ENCODE measurements at places on chromosomes 4 and X.

- no peak for DNase-seq
These were observed 15.2 kb downstream of the CTBP1 start for GRCh38 chr4:1233641-1234308.

DNA sequence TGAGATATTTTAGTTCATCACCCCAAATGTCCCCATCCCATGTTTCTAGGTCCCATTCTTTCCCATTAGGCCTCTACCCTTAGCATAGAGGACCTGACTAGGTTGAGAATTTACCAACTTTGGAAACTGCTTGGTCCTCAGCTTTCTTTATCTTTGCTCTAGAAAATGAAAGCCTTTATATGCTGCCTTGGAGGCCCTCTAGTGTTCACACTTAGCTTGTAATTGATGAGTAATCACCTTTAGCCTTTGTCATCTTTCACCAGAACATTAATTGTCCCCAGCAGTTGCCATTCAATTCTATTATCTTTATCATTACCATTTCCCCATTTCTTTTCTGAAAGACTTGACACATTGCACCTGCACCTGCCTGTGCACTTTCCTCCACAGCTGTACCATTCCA, 589.2 kb upstream of the NR3C2 start:
- no peak for DNase-seq

GRCh38 chr4:25826074-25826752, 36.6 kb downstream of the SEL1L3 start:
- DNase-seq = no peak

DNA sequence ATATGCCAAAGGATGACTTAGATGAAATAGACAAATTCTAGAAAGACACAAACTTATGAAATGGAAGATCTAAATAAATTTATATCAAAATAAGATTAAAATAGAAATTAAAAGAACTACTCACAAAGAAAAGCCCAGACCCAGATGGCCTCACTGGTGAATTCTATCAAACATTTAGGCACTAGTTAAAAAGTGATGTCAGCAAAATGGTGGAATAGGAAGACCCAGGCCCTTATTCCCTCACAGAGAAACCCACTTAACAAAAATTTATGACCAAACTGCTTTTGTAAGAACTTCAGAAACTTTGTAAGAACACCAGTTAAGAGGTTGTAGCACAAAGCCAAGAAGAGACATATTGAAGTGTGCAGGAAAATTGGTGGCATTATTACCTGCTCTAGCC, 129.5 kb downstream of the GATB start:
- no peak for DNase-seq

DNA sequence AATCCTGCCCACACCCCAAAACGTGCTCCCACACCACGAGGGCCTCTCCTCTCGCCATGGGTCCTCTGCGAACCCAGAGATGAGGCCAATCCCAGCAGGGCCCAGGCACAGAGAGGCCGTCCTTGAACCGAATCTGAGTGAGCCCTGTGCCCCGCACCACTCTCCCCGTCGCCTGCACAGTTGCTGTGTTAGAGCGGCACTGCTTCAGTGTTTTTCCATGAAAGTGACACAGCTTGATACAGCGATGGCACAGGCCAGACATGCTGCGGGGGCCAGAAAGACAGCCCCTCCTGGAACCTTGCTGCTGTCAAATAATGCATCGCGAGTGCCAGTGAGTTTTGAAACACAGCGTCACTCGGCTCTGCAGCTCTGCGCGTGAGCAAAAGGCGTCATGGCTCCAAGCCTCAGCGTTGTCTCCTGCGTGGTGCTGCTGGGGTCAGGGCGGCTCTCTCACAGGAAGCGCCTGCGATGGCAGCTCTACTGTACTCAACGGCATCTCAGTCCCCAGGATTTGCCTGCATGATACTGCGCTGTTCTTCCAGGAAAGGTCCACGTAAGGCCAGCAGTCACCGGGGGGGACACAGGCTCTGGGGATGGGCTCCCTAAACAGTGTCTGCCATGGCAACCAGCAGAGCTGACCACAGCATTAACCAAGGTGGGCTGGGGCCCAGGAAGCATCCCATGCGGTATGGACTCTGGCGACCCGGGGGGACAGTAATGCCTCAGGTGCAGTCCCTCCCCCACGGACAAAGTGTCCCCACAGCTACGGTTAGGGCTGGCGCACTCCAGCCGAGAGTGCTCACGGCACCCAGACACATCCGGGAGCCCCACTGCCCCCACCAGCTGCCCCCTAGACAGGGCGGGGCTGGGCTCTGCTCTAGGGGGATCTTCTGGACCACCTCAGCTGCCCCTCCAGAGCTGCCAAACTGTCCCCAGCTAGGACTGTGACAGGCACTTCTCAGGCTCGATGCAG, 63.1 kb downstream of the ACOX3 start:
- DNase-seq = no peak

DNA sequence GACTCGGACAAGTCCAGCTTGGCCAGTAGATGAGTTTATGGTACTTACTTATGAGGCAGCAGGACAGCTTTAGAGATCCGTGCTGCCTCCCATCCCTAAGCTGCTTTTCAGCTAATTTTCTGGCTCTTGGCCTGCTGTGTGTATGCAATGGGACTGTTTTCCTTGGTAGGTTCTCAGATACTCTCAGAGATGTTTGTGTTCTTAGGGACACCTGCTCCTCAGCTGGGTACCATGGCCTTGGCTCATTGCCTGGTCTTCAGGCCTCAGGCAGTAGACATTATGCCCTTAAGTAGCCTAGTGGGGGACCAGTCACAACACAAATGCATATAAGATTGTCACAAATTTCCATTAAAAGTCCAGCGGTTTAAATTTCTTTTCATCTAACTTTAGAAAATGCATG, 688.0 kb downstream of the PCDH7 start:
- DNase-seq = no peak

All from stimulated activated CD4-positive, alpha-beta T cell treated with anti-CD3 and anti-CD28 coated beads, TNF-alpha, amount 100 ng/mL, for 4 hours (primary cell).